Neural crest cell (in vitro differentiated cells): ENCODE measurements at places on chromosomes 2 and 18.

DNA sequence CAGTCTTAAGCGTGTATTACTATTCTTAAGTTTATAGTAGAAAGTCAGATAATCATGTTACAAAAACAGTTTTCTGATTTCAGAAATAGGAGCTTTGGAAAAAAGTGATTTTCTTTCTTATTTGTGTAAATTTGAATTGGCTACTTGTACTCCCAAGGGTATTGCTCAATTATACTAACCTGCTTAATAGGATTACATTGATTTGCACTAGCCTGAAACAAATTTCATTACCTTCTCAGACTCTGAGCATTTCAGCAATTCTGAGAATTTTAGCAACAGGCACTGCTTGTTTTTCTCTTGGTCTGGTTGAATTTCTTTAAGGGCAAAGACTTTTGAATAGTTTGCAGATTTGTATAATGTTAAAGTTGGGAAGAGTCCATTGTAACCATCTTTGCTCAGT is 87.2 kb upstream of the NXPH2 start:
- DNase-seq, result no peak

DNA sequence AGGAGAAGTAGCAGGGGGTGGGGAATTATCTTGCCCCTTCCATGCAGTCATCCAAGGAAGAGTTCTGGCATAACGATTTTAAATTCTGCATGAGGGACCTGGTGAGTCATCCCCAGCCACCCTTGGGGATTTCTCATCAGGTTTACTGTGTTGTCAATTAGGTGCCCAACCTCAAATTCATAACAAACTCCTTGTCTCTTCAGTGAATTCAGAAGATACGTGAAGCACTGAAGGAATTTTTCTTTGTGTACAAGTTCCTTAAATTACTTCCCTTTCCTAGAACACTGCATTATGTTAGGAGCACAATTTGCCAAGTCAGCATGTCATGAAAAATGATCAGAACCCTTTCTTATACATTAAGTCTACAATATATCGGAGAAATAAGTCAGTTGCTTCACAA is 70.8 kb upstream of the NOSTRIN start:
- DNase-seq, result no peak

DNA sequence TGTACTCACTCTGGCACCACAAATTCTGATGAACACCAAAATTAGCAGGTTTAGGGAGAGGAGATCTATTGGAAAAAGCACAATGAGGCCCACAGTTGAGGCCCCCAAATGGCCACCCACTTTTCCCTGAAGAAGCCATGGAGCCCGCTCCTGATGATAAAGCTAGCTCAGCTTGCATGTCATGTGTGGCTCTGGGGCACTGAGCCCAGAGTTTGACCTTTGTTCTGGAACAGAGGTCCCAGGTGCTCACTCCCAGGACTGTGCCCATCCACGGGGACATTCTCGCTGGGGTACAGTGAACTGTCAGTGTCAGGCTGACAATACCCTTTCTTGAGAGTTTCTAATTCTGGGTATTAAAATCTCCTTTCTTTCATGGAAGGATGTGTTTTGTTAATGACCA is 36.2 kb downstream of the XDH start:
- DNase-seq, result no peak

- DNase-seq, result no peak
Observed at GRCh38 chr2:118250001-118250400, 161.7 kb downstream of the INSIG2 start.

DNA sequence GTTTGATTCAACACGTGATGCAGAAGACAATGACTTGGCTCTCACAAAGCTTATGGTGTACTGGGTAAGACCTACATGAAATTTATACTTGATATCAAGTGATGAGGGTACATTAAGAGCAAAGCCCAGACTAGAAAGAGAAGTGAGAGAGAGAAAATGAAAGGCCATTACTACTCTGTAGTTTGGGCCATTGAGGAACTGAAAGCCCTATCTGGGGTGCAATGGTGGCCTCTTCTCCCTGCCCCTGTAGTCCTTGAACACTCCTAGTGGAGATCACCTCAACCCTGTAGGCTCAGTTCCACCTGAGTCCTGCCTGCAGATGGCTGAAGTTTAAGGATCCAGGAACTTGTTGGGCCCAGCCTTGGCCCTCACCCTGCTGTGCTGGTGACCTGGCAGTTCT is 569.8 kb upstream of the MEX3C start:
- DNase-seq, result no peak

GRCh38 chr18:7859122-7859521 is 292.0 kb downstream of the PTPRM start:
- DNase-seq, result no peak

DNA sequence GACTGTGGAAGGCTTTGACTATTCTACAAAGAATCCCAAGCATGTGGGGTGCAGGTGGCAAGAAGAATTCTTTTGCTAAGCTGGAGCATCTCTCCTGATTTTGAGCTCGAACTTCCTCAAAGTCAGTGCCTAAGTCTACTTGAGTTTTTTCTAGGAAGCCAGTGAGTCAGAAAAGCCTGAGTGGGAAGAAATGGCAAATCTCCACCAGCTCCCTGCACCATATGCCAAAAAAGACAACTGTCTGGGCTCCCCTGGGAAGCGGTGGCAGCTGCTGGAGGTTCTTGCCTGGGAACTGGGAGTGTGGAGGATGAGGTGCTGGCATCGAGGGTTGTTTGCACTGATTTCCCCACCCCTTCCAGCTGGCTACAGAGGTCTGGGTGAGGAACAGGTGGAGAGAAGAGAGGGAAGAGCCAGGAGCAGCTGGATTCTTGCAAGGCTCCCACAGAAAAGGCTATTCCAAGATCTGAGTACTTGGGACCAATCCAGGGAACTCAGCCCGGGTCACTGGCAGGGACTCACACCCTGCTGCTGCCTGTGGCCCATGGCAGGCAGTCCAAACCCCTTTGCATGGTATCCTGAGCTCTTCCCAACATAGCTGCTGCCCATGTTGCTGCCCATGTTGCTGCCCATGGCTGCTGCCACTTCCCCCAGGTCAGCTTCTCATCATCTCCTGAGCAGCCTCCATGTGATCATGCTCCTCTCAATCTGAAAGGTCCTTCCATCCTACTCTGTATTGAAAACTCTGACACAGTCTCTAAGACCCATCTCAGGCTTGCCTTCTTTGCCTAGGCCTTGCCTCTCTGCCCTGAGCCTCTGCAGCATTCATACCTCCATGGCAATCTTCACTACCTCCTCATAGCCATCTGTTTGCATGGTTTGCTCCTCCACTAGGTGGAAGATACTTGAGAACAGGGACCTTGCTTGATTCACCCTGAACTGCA is 128.3 kb upstream of the SPATS2L start:
- DNase-seq, result no peak

- no peak for DNase-seq
Observed at GRCh38 chr2:24763843-24764242, 29.3 kb downstream of the PTRHD1 start.

DNA sequence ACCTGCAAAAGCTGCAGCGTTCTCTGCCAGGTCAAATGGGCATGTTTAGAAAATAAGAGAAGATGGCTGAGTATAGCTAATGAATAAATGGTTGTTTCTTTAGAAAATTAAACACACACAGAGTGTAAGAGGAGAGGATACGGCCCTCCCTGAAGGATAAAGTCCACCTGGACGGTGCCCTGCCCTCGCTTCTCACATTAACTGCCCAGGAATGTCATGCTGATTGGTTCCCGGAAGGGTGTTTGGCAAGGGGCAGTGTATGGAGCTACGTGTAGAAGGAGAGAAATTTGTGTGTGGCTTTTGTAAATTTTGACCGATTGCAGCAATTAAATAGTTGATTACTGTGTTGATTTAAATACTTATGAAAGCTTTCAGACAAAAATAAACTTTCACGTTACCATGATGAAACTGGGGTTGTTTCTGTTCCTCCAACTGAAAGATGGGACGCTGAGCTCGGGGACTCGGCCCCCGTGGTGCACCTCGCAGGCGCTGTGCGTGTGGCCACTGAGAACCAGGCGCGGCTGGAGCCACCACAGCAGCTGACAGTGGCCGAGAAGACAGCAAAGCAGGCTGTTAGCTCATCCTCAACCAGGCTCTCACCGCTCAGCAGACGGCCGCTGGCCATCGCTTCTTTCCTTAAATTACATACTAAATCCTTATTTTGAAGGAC is 22.7 kb downstream of the MPPE1 start:
- no peak for DNase-seq

GRCh38 chr2:46010925-46011490 is 286.2 kb upstream of the EPAS1 start:
- no peak for DNase-seq

GRCh38 chr2:162266460-162266760 is 23.2 kb upstream of the FAP start:
- no peak for DNase-seq

DNA sequence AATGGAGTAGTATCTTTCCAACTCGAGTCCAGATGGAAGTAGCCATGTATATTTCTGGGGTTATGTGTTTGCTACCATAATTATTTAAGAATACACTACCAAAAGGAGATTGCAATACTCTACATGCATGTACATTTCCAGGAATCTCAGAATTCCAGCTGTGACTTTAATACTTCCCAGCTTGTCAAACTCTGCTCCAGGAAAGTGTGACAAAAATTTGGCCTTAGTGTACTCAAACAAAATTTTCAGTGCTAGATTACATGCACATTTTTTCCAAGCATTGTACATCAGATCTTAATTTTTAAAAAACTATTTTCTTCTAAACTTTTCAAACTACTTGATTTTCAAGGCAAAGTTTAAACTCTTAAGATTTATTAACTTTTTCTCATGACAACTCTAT is 1791.6 kb downstream of the SUCLG1 start:
- no peak for DNase-seq

GRCh38 chr2:159226608-159227385 is 59.7 kb downstream of the WDSUB1 start:
- DNase-seq, result no peak

DNA sequence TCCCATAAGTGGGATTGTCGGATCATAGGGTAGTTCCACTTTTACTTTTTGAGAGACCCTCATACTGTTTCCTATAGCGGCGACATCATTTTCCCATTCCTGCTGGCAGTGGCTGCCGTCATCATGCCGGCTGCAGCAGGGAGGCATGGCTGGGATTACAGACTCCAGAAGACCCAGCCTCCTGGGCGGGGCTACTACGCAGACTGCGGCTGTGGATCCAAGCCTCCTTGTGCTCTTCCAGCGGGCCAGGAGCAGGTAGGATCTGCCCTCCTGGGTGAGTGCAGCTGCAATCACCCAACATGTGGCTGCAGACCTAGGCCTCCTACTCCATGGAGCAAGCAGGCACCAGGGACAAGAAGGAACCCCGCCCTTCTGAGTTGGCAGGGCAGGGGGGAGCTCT is 359.2 kb downstream of the GALR1 start:
- DNase-seq, result no peak

- no peak for DNase-seq
Observed at GRCh38 chr18:23737578-23737977, 48.3 kb downstream of the LAMA3 start.

GRCh38 chr18:13611601-13612195 is 114.7 kb downstream of the FAM210A start:
- DNase-seq, result no peak

DNA sequence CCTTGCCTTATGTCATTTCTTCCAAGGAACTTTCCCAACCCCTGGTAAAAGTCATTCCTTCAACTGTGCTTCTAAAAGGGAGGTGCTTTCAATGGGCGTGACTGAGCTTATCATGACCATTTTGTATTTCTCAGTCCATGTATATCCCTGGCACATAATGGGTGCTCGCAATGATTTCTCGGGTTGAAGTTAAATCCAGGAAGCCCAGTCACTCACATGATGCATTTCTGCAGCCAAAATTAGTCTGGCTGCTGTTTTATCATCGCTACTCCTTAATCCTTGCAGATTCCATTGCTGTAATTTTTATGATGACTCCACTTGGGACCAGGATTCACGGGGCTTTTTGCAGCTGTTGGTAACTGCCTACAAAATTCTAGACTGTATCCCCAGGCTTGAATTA is 25.9 kb upstream of the RFX8 start:
- no peak for DNase-seq

- no peak for DNase-seq
Observed at GRCh38 chr18:23825496-23825895, 136.2 kb downstream of the LAMA3 start.

- DNase-seq, result no peak
Observed at GRCh38 chr2:149290662-149291061, 39.7 kb upstream of the LYPD6 start.

DNA sequence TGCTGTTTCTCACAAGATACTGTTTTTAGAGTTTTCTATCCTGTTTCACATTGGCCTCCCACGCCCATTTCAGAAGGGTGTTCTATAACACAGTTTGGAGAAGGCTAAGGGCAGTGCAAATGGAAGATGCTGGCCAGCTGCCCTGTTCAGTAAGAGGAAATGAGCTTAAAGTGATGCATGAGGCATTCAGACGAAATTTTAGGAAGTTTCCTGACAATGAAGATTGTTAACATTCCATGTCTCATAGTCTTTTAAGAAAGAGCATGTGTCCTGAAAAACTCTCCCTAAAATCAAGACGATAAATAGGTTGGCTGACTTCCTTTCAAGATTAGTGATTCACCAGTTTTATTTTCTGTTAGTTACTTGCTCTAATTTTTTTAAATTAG is 484.2 kb upstream of the NRP2 start:
- DNase-seq, result no peak

- DNase-seq, result no peak
Observed at GRCh38 chr18:70501358-70501757, 212.5 kb downstream of the SOCS6 start.

GRCh38 chr18:59562751-59563150 is 134.5 kb downstream of the CCBE1 start:
- DNase-seq, result no peak

DNA sequence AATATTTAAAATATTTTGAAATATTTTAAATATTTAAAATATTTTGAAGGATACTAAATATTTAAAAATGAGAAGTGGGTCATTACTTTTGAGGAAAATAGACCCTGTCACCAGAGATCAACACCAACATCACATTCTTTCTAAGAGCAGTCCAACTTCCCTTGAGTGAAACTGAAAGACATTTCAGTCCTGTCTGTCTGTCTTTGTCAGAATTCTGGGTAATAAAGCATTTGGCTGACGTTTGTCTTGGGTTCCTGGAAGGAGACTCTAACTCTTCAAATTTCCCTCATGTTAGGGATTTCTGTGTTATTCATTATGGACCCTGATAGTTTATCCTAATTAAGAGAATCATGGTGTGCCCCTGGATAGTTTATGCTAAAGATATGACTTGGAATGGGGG is 32.8 kb downstream of the TTC21B start:
- no peak for DNase-seq

DNA sequence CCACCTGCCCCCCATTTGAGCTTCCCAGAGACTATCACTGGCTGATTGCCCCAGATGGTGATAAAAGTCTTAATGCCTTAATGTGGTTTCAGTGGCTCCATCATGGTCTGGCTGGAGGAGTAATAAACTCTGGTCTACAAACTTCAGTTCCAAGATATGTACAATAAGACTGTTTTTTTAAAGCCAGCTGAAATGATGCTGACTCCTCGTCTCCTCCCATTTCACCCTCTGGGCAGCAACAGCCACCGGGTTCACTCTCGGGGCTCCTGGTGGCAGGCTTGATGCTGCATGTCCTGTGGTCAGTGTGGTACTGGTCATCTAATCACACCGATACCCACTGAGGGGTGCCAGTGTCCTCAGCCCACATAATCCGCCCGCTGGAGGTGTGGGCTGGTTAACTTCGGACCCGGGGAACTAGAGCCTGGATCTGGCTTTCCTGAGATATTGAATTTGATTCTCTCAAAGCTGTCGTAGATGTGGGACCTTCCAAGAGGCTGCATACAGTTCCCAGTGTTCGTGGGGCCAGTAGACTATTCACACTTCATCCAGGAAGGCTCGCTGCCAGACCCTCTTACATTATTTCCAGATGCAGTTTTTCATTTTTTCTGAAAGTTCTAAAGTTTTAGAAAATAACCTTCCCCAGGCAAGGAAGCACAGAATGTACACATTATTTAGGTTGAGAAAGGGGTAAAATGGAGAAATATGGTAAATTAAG is 95.3 kb downstream of the GALR1 start:
- DNase-seq, result no peak
